Naive thymus-derived CD8-positive, alpha-beta T cell (primary cell): ENCODE measurements at places on chromosomes 11 and 22.

- no peak overlapping the region for H3K4me3 ChIP-seq
- H3K27me3 ChIP-seq, result no peaks in the 10 kb centered on the region
- no peak overlapping the region for H3K27ac ChIP-seq
- no peak for DNase-seq
- H3K4me1 ChIP-seq, result no peaks in the 10 kb centered on the region
- no peaks in the 10 kb centered on the region for H3K36me3 ChIP-seq
Measured at GRCh38 chr11:131397675-131398074, 27.3 kb downstream of the NTM start.

GRCh38 chr11:116126562-116126961 lies 622.3 kb upstream of the CADM1 start:
- H3K27ac ChIP-seq, result no peak overlapping the region
- no peak for DNase-seq
- no peaks in the 10 kb centered on the region for H3K27me3 ChIP-seq
- no peaks in the 10 kb centered on the region for H3K36me3 ChIP-seq

GRCh38 chr11:128715691-128716561 lies 22.1 kb downstream of the FLI1 start:
- no peak for DNase-seq
- H3K27me3 ChIP-seq, result no peaks in the 10 kb centered on the region
- H3K36me3 ChIP-seq, result peaks cover 10% of the 10 kb centered on the region
- H3K4me3 ChIP-seq, result peak overlapping the region; percentile 76
- peaks cover 91% of the 10 kb centered on the region for H3K4me1 ChIP-seq

DNA sequence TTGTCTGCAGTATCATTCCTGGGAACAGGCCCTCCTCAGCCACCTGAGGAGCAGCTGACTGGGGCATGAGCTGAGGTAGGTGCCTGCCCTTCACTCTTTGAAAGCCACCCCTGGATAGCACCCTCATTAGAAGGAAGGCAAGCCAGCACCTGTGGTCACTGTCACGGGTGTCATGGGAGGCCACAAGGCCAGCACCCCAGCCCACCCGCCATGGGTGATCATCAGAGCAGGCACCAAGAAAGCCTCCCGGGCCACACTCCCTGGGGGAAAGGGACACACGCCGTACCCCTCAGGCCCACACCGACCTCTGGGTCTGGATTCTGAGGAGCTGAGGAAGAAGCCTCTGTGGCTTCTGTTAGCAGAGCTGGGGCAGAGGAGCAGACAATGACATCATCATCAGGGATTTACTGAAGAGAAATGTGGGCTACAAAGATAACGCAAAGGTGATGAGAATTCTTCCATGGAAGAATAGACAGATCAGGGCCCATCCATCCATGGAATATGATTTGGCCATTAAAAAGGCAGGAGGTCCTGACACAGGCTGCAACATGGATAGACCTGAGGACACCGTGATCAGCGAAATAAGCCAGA lies 16.7 kb upstream of the NAP1L4 start:
- no peak overlapping the region for H3K4me3 ChIP-seq
- DNase-seq, result no peak
- H3K27ac ChIP-seq, result peak overlapping the region; percentile 66
- H3K27me3 ChIP-seq, result no peaks in the 10 kb centered on the region

DNA sequence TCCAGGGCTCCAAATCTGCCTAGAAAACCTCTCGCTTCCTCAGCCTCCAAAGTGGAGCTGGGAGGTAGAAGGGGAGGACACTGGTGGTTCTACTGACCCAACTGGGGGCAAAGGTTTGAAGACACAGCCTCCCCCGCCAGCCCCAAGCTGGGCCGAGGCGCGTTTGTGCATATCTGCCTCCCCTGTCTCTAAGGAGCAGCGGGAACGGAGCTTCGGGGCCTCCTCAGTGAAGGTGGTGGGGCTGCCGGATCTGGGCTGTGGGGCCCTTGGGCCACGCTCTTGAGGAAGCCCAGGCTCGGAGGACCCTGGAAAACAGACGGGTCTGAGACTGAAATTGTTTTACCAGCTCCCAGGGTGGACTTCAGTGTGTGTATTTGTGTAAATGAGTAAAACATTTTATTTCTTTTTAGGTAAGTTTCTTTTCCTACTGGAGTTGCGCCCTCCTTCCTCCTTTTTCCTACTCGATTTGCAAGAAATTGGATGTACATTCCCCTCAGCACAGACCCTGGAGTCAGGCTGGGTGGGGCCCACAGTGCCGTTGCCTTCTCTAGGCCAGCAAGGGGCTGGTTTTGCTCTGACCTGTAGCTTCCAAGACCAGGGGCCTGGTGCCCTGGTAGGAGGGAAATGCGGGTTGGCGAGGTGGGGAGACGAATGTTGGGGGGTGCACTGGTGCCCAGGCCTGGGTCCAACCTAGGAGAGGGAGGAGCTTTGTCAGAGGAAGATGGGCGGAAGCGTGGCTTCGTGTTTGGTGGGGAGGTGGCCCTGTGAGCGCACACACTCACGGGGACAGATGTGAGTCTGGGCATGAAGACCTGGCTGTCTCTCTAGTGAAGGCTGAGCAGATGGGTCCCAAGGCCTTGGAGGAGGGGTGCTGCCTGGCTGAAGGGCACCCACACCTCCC lies 50.6 kb downstream of the ST14 start:
- no peak overlapping the region for H3K27ac ChIP-seq
- no peak overlapping the region for H3K4me3 ChIP-seq
- H3K4me1 ChIP-seq, result no peaks in the 10 kb centered on the region
- peaks cover 6% of the 10 kb centered on the region for H3K27me3 ChIP-seq

- H3K36me3 ChIP-seq, result no peaks in the 10 kb centered on the region
- no peak for DNase-seq
- no peak overlapping the region for H3K4me3 ChIP-seq
- H3K4me1 ChIP-seq, result no peaks in the 10 kb centered on the region
- no peak overlapping the region for H3K27ac ChIP-seq
Measured at GRCh38 chr11:115391598-115391997, 112.6 kb downstream of the CADM1 start.

DNA sequence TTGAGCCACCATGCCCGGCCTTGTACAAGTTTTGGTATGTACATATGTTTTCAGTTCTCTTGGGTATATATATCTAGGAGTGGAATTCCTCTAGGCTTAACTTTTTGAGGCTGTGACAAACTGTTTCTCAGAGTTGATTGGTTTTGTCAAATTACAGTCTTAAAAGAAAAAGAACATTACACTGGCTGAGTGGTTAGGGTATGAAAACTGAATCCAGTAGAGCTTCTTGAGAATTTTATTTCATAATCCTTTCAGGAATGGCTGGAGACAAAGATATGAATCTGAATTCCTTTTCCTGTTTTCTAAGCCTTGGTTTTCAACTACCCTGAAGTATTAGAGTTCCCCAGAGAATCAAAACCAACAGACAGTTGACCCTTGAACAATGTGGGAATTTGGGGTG lies 6.5 kb downstream of the METTL15 start:
- no peak overlapping the region for H3K27ac ChIP-seq
- no peak for DNase-seq
- peaks cover 7% of the 10 kb centered on the region for H3K36me3 ChIP-seq
- H3K4me3 ChIP-seq, result no peak overlapping the region

- no peak overlapping the region for H3K4me3 ChIP-seq
- H3K4me1 ChIP-seq, result no peaks in the 10 kb centered on the region
- H3K27me3 ChIP-seq, result peaks cover 3% of the 10 kb centered on the region
- DNase-seq, result no peak
Measured at GRCh38 chr11:8584511-8584910, 9.5 kb downstream of the STK33 start.

- no peaks in the 10 kb centered on the region for H3K36me3 ChIP-seq
- DNase-seq, result no peak
- no peak overlapping the region for H3K27ac ChIP-seq
- H3K4me1 ChIP-seq, result no peaks in the 10 kb centered on the region
- no peak overlapping the region for H3K4me3 ChIP-seq
Measured at GRCh38 chr11:108632041-108632704, 32.7 kb upstream of the DDX10 start.

- DNase-seq, result no peak
- H3K4me3 ChIP-seq, result no peak overlapping the region
- peak overlapping the region; percentile 89 for H3K27ac ChIP-seq
- H3K4me1 ChIP-seq, result peaks cover 44% of the 10 kb centered on the region
Measured at GRCh38 chr11:61962213-61963015, 5.0 kb downstream of the FTH1 start.

GRCh38 chr11:122874991-122875390 lies 7.6 kb upstream of the JHY start:
- DNase-seq, result no peak
- no peaks in the 10 kb centered on the region for H3K4me1 ChIP-seq
- no peak overlapping the region for H3K27ac ChIP-seq
- H3K4me3 ChIP-seq, result no peak overlapping the region

DNA sequence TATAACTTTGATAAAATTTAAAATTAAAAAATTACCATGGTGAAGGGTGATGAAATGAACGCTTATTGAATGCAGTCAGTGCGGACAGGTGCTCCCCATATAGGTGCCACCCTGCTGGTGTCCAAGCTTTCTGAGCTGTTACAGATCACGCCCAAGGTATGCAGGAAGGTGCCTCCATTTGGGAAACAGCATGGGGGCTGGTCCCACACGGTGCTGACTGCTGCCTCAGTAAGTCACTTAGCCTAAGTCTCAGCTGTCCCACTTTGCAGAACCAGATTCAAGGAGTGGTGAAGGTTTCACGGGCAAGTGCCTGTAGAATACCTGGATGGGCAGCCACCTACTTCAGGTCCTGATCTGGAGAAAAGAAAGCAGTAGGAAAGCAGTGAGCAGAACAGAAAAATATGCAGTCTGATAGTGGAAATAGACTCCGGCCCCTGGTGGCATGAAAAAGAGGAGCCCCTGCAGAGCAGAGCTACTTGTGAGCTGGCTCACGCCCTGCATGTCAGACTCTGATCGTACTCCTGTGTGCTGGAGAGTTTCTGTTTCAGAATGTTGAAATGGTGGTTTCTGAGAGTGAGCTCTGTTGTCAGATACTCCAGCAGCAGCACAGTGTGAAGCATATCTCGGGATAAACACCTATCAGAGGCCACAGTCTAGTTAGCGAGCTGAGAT lies 33.2 kb downstream of the ADORA2A start:
- no peaks in the 10 kb centered on the region for H3K27me3 ChIP-seq
- DNase-seq, result no peak
- no peak overlapping the region for H3K4me3 ChIP-seq

DNA sequence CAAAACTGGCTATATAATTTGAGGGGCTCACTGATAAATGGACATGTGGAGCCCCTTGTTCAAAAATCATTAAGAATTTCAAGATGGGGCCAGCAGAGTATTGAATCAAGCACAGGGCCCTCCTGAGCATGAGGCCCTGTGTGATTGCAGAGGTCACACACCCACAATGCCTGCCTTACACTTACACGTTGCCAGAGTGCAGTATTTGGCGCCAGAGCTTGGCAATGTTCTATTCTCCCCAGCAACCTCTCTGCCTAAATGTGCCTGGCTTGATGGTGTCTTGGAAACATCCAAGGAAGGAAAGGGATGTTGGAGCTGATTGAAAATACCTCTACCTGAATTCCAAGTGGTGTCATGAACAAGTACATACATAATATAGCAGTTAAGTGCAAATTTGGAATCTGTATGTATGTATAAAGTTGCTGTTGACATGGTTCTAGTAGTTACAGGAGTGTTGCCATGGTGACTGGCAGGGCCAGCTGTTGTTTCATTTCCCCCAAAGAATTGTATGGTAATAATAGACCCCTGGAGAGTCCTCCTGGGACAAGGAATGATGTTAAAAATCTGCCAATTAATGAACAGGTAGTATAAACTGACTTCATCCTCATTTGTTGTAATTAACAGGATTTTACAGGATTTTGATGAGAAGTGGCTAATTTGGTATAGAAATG lies 205.7 kb upstream of the NAV2 start:
- H3K4me1 ChIP-seq, result no peaks in the 10 kb centered on the region
- DNase-seq, result no peak
- H3K27ac ChIP-seq, result no peak overlapping the region
- no peaks in the 10 kb centered on the region for H3K36me3 ChIP-seq
- H3K27me3 ChIP-seq, result peaks cover 23% of the 10 kb centered on the region

GRCh38 chr11:79864882-79865281 lies 424.1 kb upstream of the TENM4 start:
- no peak overlapping the region for H3K4me3 ChIP-seq
- no peaks in the 10 kb centered on the region for H3K4me1 ChIP-seq
- no peaks in the 10 kb centered on the region for H3K36me3 ChIP-seq
- DNase-seq, result no peak

DNA sequence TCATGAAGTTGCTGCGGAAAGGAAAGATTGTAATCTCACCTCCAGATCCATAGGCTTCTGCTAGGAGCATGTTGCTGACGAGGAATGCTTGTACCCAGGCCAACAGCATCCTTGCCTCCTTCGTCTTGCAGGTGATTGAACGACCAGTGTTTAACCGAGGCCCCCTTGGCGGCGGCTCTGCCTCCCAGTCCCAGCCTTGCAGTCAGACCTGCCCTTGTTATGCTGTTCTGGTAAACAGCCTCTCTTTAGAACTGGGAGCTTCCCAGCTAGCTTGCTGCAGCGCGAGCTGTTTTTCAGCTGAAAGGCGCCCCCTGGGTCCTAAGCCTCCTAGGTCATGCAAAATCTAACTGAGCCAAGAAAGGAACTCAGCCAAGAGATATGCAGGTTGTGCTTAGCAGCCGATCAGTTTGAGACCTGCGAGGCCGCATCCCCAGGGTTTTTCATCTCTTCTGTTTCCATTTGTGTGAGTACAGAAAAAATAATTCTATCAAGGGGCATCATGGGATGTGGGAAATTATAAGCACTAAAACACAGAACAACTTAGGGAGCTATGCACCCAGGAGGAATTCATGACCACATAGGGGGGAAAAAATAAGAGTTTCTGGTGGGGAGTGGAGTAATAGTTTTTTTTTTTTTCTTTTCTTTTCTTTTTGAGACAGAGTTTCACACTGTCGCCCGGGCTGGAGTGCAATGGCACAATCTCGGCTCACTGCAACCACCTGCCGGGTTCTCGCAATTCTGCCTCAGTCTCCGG lies at the start of gene PIK3IP1:
Gene PIK3IP1, minus strand, starts transcription at position 253 of the 754 bp plus-strand sequence. Its CDS starts 144 bp downstream, at position 109.
- no peaks in the 10 kb centered on the region for H3K27me3 ChIP-seq
- DNase-seq, result peak; percentile 90
- peaks cover 45% of the 10 kb centered on the region for H3K36me3 ChIP-seq
- peak within 1 kb of the TSS; percentile 96 for H3K4me3 ChIP-seq
- H3K27ac ChIP-seq, result peak within 1 kb of the TSS; percentile 100
- H3K4me1 ChIP-seq, result peaks cover 33% of the 10 kb centered on the region

GRCh38 chr11:80365980-80366379 lies 925.1 kb upstream of the TENM4 start:
- DNase-seq, result no peak
- H3K4me1 ChIP-seq, result no peaks in the 10 kb centered on the region
- no peak overlapping the region for H3K27ac ChIP-seq

GRCh38 chr11:126100716-126101115 lies 38.0 kb upstream of the CDON start:
- no peaks in the 10 kb centered on the region for H3K36me3 ChIP-seq
- H3K27me3 ChIP-seq, result no peaks in the 10 kb centered on the region
- no peak overlapping the region for H3K4me3 ChIP-seq
- no peak overlapping the region for H3K27ac ChIP-seq
- no peak for DNase-seq
- H3K4me1 ChIP-seq, result no peaks in the 10 kb centered on the region
